ENCODE measurements at places on chromosomes 3 and 15.

GRCh38 chr3:87503900-87504498 is 227.6 kb upstream of the POU1F1 start:
- no peak for DNase-seq

DNA sequence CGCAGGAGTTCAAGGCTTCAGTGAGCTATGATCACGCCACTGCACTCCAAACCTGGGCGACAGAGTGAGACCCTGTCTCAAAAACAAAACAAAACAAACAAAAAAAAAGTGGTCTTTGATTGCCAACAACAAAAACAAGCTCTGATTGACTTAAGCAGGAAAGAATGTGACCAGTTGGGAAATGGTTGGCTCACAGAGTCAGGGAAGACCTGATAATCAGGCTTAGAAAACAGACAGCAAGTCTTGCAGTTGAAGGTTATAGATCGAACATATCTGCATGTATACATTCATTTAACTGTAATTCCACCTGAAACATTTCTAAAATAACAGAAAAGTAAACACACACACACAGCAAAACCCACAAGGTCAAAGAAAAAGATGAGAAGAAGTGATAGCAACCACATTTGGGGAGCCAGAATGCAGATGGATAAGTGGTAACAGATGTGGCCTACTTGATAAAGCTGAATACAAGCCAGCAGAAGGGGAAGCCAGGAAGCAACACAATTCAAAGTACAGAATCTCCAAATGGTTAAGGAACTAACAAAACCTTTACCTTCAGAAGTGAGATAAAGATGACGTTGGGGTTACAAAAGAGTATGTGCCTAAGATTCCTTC is 699.9 kb upstream of the ZNF385D start:
- no peak for DNase-seq

DNA sequence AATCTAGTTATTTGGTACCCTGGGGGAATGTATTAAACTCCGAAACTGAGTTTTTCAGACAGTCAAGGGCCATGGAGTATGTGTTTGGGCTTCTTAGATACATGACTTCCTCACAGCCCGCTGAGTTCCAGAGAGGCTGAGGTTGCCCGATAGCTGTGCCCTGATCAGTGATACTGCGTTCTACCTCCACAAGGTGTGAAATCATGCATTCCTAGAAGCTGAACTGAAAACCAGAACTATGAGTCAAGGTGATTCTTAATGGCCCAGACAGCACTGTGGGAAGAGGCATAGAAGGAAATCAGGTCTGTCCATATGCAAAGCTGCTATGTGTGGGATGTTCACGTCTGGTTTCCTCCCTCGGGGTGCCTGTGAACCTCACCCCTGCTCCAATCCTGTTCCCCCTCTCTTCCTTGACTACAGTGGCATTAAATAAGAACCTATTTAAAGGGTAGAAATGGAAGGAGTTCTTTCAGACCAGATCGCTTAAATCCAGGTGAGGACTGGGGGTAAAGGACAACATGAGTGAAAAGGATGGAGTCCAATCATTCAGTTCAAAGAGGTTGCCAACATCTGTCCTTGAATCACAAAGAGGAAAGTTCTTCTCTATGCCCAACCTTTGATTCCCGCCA is 74.3 kb downstream of the MYO1E start:
- DNase-seq = no peak

DNA sequence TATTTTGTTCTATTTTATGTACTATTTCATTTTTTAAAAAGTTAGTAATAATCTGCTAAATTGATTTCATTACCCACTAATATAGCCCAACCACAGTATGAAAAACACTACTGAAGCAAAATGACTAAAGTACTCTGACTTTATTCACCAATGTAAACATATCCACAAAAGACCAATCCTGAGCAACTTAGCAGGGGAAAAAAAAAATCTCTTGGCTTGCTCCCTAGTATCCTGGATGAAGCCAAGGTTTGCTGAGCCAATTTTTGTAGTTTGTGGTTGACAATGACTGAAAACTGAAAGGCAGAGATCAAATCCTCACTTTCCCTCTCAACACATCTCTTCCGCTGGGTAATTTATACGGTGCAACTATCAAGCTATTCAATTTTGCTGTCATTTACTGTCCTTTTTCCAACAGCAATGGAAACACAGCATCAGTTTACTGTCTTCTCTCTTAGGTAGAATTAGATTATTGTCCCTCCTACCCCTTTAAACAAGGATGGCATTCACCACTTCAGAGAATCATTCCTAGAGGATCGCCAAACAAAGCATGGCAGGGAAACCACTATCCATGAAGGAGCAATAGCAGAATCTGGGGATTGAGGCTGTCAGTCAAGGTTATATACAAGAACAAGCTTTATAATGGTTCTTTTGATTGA is 149.7 kb downstream of the THRB start:
- DNase-seq = no peak

GRCh38 chr15:79094611-79095021 is 4.0 kb upstream of the RASGRF1 start:
- no peak for DNase-seq

Measured in stimulated activated CD4-positive, alpha-beta T cell treated with anti-CD3 and anti-CD28 coated beads, Interleukin-1b, Interleukin-23, amount 100 ng/mL, for 1 hour (primary cell).